ENCODE measurements at places on chromosomes 2 and 18.

DNA sequence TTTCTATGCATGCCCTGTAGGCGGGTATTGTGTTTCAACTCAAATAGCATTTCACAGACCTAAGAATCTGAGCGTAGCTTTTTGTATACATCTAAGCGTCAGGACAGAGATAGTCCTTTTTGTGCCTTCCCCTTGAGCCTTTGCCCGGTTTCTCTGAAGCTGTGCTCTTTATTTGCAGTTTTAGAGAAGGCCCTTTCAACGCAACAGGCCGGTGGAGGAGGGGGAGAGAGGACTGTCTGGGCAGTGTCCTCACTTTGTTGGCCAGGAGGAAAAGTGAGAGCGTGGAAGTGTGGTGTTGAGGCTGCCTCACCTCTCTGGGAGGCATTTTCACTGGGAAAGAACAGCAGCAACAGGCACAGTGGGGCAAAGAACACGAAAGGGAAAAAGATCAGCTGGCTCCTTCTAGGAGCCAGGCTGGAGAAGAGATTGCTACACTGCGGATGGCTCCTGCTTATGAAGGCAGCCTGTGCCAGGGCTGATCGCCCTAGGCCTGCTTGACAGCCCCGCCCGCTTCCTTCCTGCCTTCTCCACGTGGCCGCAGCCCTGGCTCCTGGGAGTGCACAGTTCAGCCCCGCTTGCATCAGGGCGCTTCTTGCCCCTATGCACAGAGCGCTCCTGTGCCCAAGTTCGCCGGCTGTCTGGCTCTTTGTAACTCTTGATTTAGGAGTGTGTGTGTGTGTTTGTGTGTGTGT, 195.6 kb upstream of the POU3F3 start:
- peak; percentile 72 for DNase-seq

DNA sequence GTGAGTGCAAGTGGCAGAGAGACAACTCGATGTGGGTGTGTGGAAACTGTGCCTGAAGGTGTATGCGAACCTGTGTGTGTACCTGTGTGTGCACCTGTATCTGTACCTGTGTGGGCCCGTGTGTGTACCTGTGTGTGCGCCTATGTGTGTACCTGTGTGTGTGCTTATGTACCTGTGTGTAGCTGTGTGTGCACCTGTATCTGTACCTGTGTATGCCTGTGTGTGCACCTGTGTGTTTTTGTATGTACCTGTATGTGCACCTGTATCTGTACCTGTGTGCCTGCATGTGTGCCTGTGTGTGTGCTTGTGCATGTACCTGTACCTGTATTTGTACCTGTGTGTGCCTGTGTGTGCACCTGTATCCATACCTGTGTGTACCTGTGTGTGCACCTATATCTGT, 150.6 kb downstream of the MYT1L start:
- no peak for DNase-seq

DNA sequence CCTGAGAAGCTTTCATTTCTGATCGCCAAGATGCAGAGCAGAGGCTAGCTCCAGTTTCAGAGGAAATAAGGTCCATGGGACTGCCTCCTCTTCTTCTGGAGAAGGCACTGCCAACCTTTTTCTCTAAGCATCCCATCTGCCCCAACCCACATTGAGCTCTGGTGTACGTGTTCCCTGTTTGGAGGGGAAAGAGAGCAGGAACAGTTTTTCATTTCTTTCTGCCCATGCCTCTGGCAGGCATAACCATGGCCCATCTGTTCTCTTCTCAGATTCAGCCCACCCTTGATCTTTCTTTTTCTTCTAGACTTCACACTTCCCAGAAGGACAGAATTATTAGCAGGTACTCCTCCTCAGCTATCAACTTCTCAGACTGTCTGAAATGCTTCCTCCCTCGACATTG, 1110.3 kb upstream of the KLHL29 start:
- DNase-seq: no peak

DNA sequence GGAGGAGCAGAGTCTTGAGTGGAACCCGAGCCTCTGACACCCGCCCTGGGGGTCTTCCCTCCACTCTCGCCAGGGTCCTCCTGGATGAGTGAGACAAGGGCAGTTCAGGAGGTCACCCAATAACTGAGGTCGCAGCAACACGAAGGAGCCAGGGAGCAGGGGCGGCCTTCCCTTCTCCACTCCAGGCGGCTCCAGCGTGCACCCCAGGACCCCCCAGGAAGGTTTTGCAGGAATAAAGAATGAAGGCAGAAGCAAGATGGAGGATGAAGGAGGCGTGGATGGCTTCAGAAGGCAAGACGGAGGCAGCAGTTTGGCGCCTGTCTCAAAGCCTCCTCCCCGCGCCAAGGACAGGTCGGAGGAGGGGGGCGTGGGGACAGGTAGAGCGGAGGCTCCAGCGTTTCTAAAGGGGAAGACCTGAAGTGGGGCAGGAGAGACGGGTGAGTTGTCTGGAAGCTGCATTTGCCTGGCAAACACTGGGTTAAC, 579 bp upstream of the ITM2C start:
- DNase-seq: no peak

GRCh38 chr18:23188068-23188760, 52.9 kb downstream of the CABLES1 start:
- DNase-seq: no peak

DNA sequence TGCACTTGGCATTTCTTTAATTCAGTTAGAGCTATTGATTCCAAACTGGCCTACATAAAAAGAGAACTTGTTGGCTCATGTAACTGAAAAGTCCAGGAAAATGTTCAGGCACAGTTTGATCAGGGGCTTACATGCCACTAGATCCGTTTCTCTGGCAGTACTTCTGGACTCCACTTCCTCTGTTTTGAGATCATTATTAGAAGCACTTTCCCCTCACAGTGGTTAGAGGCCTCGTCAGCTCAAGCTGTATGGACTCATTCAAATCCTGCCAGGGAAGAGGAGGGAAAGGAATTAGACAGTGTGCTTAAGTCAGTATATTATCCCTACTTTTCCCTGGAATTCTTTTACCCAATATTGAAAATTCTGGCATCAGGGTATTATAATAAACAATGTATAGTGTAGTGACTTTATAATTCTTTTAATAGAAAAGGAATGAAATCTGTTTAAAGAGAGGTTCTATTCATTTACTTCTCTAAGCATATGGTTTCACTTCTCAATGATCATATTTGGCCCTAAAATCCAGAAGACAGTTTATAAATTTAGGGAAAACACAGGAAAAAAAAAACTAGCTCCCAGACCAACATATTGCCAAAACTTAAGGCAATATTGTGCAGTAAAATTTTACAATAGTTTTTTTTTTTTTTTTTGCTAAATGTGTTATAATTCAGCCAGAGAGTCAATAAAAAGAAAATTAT, 92.0 kb downstream of the ARMC9 start:
- DNase-seq: no peak

DNA sequence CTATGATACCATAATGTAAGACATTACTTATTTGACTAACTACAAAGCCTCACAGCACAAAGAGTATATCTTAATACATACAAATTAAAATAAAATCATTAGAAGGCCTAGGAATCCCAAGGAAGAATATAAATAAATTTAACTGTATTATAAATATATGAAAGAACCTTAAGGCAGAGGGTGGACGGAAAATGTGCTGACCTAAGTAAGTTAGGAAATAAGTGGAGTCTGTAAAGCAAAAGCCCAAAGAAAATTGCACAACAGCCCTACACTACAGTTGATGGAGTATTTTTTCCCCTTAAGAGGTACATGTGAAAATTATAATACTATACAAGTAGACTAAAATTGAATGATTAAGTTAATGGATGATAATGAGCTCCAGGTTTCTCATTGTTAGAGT, 710.1 kb downstream of the NR4A2 start:
- DNase-seq: no peak

- DNase-seq: no peak
Observed at GRCh38 chr2:237408335-237409000, 5.5 kb downstream of the COL6A3 start.

DNA sequence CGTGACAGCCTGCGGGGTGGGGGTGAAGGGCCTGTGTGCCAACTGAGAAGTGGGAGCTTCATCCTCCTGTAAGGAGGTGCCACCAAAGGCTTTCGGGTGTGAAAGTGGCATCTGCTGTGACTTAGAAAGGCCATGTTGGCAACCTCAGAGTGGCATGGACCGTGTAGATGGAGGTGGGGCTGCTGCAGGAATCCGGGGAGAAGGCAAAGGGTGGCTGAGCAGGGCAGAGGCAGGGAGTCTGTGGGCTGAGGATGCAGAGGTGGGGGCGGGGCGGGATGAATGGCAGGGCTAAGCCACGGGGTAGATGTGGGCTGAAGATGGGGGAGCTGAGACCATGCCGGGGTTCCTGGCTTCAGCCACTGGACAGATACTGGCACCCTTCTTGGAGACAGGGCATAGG, 28.2 kb downstream of the TOGARAM2 start:
- no peak for DNase-seq

GRCh38 chr2:220315098-220315823, 687.8 kb downstream of the SLC4A3 start:
- no peak for DNase-seq

DNA sequence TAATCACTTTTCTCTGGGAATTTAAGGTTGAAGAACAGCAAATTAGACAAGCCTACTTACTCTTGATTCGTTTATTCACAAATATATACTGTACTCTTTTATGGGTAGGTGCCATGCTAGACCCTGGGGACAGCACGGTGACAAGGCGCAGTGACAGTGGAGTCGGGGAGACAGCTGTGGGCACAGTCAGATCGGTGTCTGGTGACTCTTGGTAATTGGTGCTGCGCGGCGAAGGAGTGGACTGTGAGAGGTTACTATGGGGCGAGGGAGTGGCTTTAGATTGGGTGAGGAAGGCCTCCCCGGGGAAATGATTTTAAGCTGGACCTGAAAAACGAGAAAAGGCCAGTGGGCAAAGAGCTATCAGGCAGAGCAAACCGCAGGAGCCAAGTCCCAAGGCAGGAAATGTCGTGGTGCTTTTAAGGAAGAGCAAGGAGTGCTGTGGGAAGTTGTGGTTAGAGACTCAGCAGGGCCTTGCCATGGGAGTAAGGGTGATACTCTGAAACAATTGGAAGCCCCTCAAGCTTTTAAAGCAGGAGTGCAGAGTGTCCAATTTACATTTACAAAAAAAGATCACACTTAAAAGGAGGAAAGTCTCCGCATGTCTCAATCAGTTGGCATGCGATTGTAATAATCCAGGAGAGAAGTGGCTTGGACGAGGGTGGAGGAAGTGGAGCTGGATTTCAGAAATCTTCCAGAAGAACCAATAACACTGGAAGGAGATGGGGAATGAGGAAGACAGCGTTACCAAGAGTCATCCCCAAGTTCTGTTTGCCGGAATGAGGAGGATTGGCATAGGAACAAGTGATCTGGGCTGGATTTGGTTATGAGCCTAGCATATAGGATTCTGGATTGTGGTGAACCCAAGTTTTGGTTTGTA, 36.1 kb upstream of the TXNDC2 start:
- DNase-seq: no peak

DNA sequence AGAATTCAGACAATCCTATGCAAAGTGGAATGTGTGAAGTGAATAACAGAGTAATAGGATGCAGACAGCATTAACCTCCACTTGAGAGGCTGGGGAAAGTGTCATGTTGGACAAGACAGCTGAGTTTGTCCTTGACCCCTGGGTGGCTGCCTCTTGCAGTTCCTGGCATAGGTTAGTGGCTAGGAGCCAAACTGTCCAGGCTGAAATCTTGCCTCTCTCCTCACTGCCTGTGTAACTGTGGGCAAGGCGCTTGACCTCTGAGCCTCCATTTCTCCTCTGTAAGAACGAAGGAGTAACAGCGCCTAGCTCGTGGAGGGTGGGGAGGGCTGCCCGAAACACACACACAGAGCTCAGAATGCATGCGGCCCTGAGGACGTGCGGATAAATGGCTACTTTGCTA, 34.8 kb upstream of the LDLRAD4 start:
- no peak for DNase-seq

GRCh38 chr2:171837736-171838135, 56.3 kb downstream of the SLC25A12 start:
- no peak for DNase-seq

DNA sequence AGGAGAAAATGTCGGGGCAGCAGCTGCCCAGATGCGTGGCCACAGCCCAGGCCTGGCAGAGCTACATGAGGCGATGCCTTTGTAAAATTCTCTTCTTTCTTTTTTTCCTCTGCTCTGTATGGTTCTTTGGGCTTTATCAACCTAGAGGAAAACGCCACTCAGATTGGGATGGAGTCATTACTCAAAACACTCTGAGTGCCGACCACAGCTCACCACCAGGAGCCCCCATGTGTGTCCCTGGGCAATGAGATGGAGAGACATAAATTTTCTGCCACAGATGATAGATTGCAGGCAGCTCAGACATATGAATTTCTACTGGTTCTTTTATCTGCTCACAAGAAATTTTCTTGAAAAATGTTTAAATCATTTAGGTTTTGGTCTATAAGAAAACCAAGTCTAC, 56.0 kb downstream of the PARD6G start:
- no peak for DNase-seq

- no peak for DNase-seq
Observed at GRCh38 chr18:78727057-78727739, 252.4 kb upstream of the SALL3 start.

- no peak for DNase-seq
Observed at GRCh38 chr2:25491003-25491696, 149.4 kb upstream of the DNMT3A start.

- DNase-seq: no peak
Observed at GRCh38 chr18:57941841-57942489, 102.1 kb upstream of the NEDD4L start.

- no peak for DNase-seq
Observed at GRCh38 chr2:224875841-224876240, 159.7 kb upstream of the CCDC195 start.

GRCh38 chr2:200689115-200689514, 103.3 kb downstream of the AOX1 start:
- DNase-seq: no peak

- DNase-seq: no peak
Observed at GRCh38 chr2:125516496-125517109, 1139.4 kb upstream of the GYPC start.

- DNase-seq: no peak
Observed at GRCh38 chr2:6113786-6114185, 421.6 kb downstream of the SOX11 start.

- no peak for DNase-seq
Observed at GRCh38 chr2:180555391-180555965, 424.9 kb upstream of the UBE2E3 start.

DNA sequence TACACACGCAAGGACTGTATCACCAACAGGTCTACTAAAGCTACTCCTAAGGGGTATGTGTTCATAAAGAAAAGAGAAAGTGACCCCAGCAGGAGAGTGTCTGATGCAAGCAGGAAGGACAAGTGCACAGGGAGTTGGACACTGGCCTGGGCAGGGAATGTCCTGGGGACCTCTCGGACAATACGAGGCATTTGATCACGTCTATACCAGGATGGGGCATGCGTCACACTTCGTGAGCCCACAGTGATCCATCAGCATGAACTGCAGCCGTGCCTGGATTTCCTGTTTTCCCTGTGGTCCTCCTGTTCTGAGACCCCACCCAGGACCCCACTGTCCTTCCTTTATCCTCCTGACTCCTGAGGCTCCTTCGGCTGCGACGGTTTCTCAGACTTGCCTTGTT, 113.9 kb downstream of the HDAC4 start:
- no peak for DNase-seq
